ENCODE measurements at places on chromosomes 5 and 9.

DNA sequence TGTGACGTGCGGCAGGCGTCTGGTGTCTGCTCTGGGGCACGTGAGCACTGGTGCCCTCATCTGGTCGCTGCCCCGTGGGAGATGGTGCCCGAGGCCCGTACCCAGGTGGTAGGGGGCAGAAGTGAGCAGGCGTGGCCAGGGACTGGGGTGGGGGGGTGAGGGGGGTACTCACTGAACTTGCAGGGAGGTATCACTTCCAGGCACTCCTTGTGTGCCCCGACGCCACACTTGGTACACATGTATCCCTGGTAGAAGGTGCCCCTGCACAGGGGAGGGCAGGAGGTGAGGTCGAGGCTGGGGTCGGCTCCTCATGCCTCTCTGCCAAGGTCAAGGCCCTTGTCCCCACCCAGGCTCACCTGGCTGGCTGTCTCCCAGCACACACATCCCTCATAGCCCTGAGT, 45.2 kb upstream of the SARDH start:
- DNase-seq = no peak

GRCh38 chr5:179918742-179919486, 11.2 kb upstream of the TBC1D9B start:
- DNase-seq = no peak

DNA sequence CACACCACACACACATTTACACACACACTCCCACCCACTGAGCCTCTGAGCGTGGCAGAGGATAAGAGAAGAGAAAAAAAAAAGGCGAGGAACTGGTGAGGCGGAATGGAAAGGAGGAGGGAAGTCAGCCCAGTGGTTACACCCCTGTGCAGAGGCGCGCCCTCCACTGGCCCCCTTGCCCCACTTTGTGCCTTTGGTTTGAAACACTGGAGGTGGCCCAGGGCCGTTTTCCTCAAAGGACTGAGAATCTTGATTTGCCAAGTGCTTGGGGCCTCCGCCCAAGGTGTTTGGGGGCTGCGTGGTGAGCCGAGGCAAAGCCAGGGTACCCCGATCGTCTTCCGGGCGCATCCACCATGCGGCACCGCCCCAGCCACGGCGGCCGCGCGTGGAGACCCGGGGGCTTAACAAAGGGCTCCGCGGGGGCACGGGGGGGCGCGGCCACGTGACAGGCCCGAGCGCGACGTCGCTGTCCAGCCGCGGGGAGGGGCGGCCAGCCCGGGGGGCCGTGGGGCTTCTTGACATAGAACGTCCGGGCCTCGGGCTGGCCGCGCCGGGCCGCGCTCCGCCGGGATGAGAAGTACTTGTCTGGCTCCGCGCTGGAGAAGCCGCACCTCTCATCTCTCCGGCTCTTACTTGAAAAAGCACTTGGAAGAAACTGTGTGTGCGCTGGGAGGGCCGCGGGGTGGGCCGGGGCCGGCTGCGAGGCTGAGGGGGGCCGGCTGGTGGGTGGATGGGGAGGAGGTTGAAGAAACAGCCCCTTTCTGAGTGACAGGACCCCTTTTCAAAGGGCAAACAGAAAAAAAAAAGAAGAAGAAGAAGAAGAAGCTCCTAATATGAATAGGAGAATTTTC, 21.0 kb downstream of the NR2F1 start:
- no peak for DNase-seq

GRCh38 chr5:19172926-19173470, 815.0 kb downstream of the CDH18 start:
- DNase-seq = no peak

DNA sequence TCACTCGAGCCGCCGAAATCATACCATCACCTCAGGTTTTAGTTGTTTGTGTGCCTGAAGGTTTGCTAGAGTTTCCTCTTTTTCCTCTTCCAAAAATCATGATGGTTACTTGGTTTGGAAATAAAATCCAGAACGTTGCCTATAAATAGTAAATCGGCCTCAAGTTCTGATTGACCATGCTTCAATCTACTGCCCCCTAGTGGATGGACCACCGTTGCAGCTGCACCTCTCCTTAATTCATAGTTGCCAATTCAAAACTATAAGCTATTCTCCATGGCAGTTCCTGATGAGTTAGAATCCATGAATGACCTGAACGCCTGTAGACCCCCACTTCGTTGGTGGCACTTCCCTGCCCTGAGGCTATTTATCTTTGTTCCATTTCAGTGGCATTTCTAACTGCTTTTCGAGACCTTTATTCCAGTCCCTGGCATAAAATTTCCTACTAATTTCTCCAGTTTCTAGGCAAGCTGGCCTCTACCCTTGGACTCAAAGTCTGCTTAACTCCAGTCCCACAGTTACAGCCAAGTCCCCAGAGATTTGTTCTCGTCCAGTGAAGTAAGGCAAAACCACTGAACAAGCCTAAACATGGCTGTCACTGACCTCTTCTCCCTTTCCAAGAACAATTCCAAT, 422.6 kb downstream of the EFNA5 start:
- DNase-seq = peak; percentile 40

- peak; percentile 56 for DNase-seq
Observed at GRCh38 chr9:97039514-97039860, 545 bp upstream of the CTSV start.

GRCh38 chr9:84271921-84272556, 68.5 kb downstream of the SLC28A3 start:
- DNase-seq = no peak

- no peak for DNase-seq
Observed at GRCh38 chr5:132472431-132472830, 18.1 kb downstream of the IRF1 start.

- peak; percentile 42 for DNase-seq
Observed at GRCh38 chr9:73869264-73869663, 627.9 kb upstream of the RORB start.

DNA sequence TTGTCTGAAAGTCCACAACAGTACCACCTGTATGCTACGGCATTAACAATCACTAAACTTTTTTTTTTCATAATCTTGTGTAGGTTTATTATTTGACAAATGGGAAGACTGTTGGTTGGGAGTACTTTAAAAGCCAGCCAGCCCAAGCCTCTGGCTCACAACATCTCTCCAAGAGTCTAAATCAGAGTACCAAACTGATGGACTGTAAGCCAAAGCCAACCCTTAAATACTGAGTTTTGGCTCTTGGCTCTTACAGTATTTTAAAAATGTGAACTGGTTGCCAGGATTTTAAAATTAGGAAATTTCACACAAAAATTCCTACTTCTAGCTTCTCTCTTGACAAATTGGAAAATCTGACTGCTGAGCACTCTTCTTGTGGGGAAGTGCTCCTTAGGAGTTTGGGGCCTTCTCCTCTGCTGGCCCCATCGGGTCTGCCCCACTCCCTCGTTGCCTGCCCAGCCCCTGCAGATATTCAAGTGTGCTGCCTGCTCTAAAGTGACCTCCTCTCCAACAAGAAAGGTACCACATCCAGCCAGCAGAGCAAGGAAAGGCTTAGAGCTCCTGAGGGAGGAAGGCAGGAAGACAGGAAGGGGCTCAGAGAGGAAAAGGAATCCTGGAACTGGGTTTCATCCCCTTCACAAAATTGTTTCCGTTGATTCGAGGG, 21.8 kb upstream of the TMOD1 start:
- DNase-seq = no peak

DNA sequence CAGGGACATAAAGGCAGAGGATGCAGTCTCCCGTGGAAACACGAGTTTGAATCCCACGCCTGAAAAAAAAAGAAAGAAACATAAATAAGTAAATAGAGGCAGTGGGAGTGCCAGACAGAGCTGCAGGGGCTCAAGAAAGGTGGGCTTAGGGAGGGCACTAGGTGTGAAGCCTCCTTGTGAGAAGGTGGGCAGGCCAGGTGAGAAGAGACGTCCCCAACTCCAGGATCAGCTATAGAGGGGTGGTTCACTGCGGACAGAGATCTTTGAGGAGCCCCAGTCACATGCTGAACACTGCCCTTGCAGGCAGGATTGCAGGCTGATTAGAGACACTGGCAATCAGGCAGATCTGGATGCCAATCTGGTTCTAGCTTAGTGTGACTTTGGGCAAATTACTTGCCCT, 172.1 kb downstream of the RGS3 start:
- DNase-seq = no peak

GRCh38 chr9:5920860-5921328, 30.2 kb downstream of the MLANA start:
- no peak for DNase-seq

- DNase-seq = no peak
Observed at GRCh38 chr9:108860354-108860753, 1.7 kb upstream of the ACTL7A start.

DNA sequence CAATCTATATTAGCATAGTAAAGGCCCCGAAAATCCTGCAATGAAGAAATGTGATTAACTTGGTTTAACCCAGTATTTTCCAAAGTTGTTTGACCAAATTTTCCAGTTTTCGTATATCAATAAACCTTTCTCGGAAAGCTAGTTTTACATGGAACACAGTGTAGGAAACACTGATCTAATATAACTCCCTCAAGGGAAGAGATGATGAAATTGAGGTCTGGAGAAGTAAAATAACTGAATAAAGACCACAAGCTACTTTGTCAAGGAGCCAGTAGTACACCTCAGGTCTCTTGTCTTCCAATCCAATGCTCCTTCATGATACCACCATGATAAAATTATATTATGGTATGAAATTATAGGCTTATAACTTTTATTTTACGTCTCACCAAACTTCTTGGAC, 118.1 kb upstream of the TARS1 start:
- no peak for DNase-seq

DNA sequence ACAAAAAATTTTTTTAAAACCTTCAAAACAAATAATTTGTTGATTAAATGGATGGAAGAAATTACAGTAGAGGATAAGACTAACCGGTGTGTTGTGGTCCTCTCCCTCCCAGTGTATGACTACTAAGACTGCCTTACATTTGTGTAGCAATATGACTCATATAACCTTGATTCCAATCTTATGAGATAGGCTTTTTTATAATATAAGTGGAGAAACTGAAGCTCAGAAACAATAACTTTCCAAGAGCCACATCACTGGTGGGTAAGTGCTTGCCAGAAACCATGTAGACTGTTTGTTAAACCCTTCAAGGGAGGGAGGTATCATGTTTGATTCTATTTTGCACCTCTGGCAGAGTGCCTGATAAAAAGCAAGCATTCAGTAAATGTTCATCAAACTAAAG, 47.5 kb downstream of the NLN start:
- no peak for DNase-seq

DNA sequence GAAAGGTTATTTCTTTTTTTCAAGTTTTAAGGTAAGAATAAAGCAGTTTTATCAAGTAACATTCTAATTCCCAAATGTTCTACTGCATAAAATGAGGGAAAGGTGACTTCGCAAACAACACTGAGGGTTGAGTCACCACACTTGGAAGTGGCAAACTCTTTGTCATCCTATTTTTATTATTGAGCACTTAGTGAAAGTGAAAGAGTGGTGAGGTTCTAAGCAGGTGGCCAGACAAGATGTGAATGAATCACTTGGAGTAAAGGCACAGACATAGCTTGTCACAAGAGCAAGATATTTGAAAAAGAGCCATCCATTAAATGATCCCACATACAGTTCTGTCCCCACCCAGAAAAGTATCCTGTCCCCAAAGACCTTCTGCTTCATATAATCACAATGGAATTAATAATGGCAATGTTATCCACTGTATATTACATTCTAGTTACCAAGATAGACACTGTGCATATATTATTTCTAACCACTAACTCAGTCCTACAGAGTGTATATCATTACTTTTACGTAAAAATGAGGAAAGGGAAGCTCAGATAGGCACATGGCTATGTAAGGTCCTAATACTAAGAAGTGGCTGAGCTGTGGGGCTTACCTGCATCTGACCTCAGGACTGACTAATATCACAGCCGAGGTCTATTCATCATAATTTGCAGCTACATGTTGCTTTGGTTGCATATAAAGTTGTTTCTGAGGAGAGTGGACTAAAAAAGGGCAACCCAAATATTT, 730.4 kb upstream of the MEF2C start:
- no peak for DNase-seq

GRCh38 chr5:152282331-152282730, 122.7 kb downstream of the NMUR2 start:
- no peak for DNase-seq

- DNase-seq = no peak
Observed at GRCh38 chr5:73786043-73786831, 160.2 kb downstream of the ARHGEF28 start.

DNA sequence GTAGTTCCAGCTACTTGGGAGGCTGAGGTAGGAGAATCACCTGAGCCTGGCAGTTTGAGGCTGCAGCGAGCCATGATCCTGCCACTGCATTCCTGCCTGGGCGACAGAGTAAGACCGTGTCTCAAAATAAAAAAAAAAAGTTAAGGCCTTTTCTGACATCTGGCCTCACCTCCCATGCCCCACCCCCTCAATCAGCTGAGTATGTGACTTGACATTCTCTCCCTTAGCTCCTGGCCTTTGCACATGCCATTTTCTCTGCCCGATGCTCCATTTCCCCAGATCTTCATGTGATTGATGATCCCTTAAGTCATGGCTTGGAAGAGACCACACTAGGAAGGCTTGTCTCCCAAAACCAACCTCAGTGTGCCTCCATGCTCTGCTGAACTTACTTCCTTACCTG, 17.7 kb upstream of the TCOF1 start:
- DNase-seq = no peak

DNA sequence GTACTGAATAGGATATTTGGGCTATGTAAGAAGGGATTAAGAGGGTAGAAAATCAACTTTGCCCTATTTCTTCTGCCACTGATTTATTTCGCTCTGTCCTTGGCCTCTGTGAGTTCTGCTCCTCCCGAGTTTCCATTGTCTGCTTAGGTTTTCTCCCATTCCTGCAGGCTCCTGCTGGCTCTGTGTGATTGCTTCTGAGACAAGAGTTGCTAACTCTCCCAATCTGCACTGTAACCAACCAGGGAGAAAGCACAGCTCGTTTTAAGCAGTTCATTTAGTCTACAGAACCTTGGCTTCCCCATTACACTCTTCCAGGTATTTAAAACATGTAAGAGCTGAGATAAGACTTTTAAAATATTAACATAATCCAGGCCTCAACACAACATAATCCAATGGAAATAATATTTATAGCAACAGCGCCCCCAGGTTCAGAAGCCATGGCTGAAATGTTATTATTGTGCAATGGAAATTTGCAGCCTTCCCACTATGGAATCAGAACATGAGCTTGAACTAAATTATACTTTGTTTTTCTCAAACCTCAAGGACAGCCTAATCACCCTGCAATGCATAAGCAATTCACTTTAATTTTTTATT, 203.5 kb downstream of the ERCC6L2 start:
- no peak for DNase-seq

GRCh38 chr9:33157960-33158842, 8.9 kb downstream of the B4GALT1 start:
- DNase-seq = no peak

- DNase-seq = no peak
Observed at GRCh38 chr9:18675332-18675731, 201.4 kb downstream of the ADAMTSL1 start.

DNA sequence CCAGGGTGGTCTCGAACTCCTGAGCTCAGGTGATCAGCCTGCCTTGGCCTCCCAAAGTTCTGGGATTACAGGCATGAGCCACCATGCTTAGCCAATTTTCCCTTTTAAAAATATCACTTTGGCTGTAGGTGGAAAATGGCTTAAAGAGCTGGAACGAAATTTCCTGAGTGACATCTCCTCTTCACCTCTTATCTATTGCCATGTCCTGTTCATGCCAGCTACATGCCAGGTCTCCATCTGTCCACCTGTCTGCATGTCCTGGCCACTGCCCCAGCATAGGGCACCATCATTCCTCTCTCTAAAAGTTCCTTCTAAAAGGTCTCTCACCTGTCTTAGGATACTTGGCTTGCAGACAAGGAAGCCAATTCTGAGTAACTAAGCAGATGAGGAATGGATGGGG, 2.8 kb upstream of the GRK6 start:
- no peak for DNase-seq
